Natural killer cell (primary cell): ENCODE measurements at places on chromosomes 3 and 15. TPM values are rescaled to one million over a fixed set of nuclear protein-coding genes. Genes with fewer than 3 reads are reported as not detected.

Gene GHRL
- total RNA-seq = 2.6 TPM

Gene C3orf20
- total RNA-seq = 0.14 TPM

Gene SST
- not detected for total RNA-seq

Gene SLC15A2
- 4.4 TPM for total RNA-seq

Gene REC114
- total RNA-seq = not detected

Gene PLD1
- 13.2 TPM for total RNA-seq

Gene IRAK2
- total RNA-seq = 28.2 TPM

Gene NR2E3
- total RNA-seq = not detected

Gene RAB5A
- 109 TPM for total RNA-seq

Gene COLQ
- 55.8 TPM for total RNA-seq

Gene LRRC34
- 0.45 TPM for total RNA-seq

Gene TF
- total RNA-seq = 4.3 TPM

Gene TMC3
- total RNA-seq = not detected

Gene RBM5
- 473 TPM for total RNA-seq

Gene CPLX3
- total RNA-seq = 0.93 TPM
